ENCODE measurements at places on chromosomes 2 and 18.

DNA sequence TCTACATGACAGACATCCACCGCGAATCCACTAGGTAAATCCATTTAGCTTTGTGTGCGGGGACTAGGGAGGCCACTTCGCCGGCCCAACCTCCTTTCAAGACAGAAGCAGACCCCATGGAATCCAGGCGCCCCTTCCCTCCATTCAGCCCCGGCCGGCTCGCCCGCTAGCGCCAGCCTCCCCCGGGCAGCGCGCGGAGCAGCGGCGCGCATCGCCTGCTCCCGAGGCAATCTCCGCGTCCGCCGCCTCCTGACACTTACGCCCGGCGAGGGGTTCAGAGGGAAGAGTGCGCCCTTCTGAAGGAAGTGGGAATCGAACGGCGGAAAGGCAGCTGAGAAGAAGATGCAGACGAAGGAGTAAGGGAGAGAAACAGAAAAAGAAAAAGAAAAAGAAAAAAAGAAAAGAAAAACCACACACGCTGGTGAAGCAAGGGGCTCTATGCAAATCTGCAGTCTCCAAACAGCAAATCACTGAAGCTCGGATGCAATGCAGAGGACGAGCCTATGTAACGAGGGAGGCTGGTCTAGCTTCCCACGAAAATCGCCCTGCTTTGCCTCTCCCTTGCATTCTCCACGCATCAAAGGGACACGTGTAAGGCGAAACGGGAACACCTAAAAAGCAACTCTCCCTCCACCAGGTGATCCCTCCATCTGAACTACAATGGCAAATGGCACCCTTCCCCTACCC, 684.4 kb downstream of the NRXN1 start:
- no peak for DNase-seq

- DNase-seq: peak; percentile 83
These were observed 4.4 kb downstream of the ANKRD23 start for GRCh38 chr2:96839293-96839874.

GRCh38 chr2:213958086-213958485, 452.8 kb upstream of the VWC2L start:
- DNase-seq: no peak

DNA sequence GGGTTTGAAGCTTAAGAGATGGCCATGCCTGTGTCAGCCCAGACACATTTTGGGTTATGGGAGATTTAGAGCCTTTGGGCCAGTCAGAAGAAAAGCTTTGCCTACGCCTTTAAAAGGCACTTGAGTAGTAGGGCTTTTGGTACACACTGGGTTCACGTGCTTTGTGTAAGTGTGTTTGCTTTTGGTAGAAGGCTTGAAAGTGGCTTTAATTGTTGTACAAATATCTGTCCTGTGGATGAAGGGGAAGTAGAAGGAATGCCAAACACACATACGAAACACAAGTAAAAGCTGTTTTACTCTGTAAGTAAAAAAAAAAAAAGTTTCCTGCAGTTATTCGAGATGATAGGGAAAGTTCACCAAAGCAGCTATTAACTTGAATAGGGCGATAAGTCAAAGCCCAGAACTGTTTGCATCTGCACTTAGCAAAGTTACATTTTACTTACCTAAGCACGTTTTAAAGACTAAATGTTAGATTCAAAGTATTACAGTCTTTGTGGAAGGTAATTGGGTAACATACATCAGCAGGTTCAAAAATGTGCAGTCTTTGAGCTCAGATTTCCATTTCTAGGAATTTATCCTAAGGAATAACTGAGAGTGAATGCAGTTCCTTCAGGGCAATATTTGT, 75.4 kb downstream of the STK25 start:
- DNase-seq: no peak

DNA sequence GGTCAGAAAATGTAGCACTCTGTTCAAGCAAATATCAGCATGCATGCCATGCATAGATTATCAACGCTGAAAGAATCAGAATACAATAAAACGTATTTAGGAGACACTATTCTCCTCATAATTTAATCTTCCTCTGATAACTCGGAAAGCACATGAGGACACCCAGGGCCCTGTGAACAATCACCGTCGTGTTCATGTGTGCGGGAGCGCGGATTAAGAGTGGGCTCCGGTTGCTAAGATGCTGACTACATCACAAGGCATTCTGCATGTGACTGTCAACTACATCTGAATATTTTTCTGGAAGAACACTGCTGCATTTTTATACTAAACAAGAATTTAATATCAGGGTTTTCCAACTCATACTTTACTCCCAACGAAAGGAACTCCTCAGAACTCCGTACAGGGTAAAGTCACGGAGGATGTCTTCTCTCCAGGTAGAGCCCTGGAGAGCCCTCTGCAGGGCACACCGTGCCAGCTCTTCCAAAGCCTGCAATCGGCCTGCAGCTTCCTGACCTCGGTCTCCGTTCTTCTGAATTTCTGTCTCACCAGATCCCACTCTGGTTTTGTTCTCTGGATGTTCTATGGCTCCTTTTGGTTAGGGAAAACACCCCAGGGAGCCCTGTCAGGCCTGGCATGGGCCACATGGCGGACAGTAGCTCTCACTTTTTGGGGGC, 59.6 kb downstream of the ZNF516 start:
- no peak for DNase-seq

GRCh38 chr2:102185347-102185746, 1.5 kb upstream of the IL1RL2 start:
- DNase-seq: no peak

DNA sequence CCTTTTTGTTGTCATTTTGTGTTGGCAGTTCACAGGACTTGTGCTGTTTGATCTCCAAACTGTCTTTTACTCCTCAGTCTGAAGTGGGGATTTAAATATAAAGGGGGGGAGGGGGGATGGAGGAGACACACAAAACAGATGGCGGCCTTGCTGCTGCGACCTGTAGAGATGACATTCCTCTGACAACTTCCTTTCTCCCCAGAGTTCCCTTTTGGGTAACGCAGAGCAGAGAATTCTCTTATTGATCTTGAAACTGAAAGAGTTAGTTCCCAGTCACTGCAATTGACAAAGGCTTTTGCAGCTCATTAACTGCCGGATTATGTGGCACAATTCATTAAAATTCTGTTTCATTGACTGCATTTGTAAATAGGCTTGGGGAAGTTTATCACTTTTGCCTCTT, 279.3 kb downstream of the TSN start:
- no peak for DNase-seq

GRCh38 chr2:234974501-234975385, 22.9 kb downstream of the SH3BP4 start:
- peak; percentile 58 for DNase-seq

- no peak for DNase-seq
These were observed 190.1 kb upstream of the SP5 start for GRCh38 chr2:170524828-170525565.

DNA sequence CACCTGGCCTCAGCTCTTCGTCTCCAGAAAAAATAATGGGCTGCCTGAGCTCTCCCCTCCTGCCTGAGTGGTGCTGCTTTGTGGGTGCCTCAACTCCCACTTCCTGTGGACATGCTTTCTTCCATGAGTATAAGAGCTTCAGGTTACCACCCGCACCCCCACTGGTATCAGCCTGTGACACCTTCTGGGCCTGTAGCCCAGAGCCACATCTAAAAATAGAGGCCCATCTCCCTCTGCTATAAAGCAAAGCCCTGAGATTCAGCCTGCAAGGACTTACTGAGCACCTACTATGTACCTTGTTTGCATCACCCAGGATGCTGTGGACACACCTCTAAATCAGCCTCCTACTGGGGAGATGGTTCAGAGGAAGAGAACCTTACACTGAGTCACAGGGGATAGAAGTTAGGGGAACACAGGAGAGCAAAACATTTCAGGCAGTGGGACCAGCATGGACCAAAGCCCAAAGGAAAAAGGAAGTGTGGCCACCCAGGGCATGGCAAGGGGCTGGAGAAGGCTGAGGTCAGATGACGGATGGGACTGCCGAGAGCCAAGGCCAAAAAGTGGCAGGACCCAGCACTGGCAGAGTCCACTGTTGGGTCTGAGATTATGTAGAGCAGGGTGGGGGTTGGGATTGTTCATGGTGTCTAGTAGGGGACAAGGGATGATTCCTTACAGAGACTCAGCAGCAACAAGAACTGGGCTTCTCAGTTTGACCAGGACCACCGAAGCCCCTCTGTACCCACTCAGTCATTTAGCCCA, 123.7 kb upstream of the PPP1CB start:
- no peak for DNase-seq

DNA sequence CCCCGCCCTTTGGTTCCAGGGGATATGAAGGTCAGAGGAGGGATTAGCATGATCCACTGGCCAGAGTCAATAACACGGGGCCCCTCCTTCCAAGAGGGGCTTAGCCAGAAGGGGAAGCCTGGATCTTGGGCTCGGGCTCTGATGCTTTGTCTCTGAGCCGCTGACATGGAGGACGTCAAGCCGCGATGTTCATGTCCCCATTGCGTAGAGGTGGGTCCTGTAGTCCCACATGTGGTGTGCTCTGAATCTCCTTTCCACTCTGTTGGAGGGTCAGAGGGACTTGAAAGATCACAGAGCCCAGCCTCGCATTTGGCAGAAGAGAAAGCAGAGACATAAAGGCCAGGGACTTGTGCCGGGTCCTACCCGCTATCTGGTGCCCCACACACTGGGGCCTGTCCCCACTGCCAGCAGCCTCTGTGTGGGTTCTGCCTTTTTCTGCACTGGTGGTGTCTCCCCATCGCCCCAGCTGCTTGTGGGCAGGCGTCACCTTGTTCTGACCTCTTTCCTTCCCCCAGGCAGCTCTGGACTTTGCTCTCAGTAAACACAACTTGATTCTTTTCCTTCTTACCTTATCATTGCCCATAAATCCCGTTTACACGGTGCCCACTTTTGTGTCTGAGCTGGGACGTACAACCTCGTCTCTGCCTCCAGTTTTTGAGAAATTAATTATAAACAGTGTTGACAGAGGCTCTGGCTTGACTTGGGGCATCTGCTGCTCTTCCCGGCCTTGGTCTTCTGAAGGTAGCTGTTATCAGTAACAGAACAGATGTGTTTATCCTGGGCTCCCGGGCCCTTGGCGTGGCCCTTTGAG, 48.8 kb downstream of the SH3BP4 start:
- no peak for DNase-seq

GRCh38 chr2:98496750-98497493, 52.3 kb downstream of the INPP4A start:
- DNase-seq: no peak

GRCh38 chr2:127645395-127646291, at the start of gene GPR17:
TSS of gene GPR17 (plus strand) at chr2:127646153. CDS start at chr2:127650736, 4,583 bp downstream.
- DNase-seq: peak; percentile 16

GRCh38 chr2:204892506-204893255, 347.4 kb downstream of the PARD3B start:
- no peak for DNase-seq
